KG1 (cell line): ENCODE measurements at places on chromosomes 16 and 17.

DNA sequence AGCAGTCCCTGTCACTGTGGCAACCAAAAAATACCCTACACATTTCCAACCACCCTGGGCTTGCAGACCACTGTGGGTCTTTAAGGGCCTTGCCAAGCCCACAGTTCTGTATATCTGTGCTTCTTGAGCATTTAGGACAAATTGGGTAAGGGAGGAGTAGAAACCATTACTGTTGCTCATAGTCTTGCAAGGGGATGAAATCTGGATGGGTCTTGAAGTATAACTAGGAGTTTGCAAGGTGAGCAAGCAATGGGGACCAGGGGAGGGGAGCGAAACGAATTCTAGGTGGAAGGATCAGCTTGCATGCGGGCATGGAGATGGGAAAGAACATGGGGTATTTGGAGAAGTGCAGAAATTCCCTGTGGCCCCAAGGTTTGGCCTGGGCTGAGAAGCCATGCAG is 202.9 kb downstream of the RAB11FIP4 start:
- no peak for DNase-seq

- DNase-seq, result no peak
These were observed 20.4 kb downstream of the LYRM9 start for GRCh38 chr17:27872776-27873175.

GRCh38 chr17:83052241-83052564 is 27.2 kb upstream of the METRNL start:
- DNase-seq, result no peak

DNA sequence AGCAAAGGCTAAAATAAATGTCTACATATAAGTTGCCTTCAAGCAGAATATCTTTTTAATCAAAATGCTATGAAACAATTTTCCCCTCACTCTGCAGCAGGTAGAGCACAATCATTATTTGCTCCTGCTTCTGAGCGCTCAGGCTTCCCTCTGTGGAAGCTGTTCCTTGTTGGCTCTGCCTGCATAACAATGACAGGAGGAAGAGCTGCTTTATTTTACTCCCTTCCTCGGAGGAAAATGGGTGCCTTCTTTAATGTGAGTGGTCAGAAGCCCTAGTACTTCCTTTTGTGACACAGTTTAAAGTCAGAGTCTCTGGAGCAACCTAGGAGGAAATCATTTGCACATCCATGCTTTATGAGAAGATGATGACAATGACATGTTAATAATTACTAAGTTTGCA is 492.1 kb downstream of the CDH8 start:
- no peak for DNase-seq

DNA sequence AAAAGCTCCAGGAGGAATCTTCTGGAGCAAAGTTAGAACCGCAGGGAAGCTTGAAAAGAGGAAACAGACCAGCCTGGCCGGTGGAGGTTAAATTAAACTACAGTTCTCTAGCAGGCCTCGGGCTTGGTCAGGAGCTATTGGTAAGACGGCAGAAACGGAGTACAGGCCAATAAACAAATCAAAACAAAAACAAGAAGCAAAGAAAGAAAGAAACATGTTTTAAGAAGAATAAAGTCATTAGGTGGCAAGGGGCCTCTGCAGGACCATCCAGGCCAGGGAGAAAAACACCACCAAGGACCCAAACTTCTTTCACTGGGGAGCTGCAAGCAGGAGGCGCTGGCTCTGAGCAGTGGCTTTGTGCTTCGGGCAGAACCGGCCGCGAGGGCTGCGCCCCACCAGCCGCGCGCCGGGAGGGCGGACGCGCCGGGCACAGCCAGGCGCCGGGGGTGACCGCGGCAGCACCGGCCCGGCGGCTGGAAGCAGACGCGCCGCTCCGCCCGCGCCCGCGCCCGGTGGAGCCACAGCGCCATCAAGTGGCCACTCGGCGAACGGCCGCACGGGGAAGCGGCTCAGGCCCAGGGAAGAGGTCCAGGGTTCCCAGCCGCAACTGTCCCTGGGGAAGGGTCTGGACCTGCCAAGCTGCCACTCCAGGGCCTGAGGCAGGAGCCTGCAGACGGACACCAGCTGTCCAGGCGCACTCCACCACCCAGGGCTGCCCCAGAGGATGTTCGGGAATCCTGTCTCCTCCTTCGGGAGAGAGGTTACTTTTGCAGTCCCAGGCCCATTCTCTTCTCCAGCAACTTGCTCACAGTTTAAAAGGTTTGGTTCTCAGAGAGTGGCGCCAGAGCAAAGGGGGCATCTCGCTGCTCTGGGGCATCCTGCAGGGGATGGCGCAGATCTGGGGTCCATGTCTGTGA is 419.4 kb downstream of the SOX9 start:
- DNase-seq, result peak; percentile 52

DNA sequence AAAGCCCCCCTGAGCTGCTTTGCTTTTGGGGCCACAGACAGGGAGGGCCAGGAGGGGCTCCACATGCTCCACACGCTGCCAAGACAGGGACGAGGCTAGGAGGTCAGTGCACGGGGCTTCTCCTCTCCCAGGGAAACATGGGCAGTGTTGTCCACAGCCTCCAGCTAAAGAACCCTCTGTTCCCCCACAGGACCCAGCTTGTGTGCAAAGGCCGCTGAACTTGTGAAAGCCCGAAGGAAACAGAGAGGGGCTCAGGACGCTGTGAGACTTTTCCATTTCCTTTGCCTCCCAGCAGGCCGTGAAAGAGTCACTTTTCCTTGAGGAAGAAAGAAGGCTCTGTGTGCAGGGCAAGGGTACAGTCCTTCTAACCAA is 9.7 kb downstream of the CDRT4 start:
- DNase-seq, result no peak

GRCh38 chr17:14121952-14122351 is 52.6 kb downstream of the COX10 start:
- no peak for DNase-seq

DNA sequence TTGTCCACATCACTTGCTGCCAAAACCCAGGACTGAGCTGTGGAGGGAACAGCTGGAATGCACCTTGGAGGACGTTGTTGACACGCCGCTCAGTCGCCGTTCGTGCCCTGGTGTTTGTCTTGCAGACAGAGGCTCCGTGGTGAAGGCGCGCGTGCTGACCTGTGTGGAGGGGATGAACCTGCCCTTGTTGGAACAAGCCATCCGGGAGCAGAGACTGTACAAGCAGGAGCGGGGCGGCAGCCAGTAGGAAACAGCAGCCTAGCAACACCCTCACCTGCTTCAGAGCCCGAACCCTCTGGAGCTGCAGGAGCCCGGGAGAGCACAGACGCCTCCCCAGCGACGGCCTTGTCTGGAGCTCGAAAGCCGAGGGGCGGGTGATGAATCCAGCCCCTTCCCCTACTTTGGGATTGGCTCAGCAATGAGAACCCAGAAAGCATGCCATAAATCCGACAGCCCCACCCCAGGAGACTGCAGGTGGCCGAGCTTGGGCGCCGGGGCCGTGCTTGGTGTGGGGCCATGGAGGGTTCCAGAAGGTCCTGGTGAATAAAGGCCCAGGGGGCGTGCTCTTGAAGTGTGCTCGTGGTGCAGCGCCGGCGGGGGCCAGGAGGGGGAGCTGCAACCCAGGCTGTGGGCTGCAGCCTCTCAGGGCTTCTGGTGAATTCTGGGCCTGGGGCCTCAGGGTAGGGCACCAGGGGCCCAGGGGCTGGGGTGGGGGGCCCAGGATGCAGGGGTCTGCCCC is 470 bp upstream of the CDK3 start:
- DNase-seq, result no peak

DNA sequence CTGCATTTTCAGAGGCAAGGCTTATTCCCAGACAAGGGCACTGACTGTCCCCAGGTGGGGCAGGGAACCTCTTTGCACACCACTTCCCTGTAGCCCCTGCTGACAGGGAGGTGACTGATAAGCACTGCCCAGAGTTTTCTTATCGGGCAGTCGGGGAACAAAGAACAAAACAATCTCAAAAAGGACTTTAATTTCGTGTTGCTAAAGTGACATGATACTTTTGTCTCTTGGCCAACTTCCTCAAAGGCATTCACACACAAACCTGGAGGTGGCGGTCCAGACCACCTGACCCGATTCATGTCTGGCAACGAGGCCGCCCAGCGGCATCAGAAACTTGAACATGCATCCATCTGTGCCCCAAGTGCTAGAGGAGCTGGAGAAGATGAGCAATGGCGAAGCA is 28.9 kb downstream of the ZDHHC7 start:
- DNase-seq, result no peak

DNA sequence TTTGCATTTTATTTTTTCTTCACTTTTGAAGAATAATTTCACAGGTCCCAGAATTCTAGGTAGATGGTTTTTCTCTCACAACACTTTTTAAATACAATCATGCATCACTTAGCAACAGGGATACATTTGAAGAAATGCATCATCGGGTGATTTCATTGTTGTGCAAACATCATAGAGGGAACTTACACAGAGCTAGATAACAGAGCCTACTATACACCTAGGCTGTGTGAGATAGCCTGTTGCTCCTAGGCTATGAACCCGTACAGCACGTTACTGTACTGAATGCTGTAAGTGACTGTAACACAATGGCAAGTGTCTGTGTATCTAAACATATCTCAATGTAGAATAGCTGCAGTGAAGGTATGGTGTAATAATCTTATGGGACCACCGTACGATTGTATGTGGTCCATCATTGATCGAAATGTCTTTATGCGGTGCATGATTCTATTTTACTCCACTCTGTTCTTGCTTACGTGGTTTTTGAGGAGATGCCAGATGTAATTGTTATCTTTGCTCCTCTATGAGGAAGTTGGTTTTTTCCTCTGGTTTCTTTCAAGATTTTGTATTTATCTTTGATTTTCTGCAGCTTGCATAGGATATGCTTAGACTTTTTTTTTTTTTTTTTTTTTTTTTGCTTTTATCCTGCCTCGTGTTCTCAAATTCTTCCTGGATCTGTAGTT is 35.5 kb upstream of the TMEM92 start:
- no peak for DNase-seq

DNA sequence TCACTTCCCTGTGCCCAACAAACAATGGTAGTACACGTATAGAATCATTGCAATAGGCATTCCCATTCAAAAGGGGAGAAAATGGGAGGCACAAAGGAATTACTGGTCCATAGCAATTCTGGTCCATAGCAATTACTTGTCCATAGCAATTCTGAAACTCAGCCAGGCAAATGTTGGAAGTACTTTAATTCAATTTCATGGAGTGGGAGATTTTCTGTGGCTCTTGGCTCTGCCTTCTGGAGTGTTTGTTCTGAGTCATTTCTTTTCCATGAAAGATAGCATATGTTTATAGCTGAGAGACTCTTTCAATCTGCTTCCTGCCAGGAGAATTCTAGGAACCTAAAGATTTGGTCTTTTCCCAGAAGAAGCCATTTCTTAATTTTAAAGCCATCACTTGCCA is 182.8 kb upstream of the ELAC2 start:
- DNase-seq, result no peak

GRCh38 chr17:58487589-58488427 is at the start of gene HSF5:
TSS of gene HSF5 (minus strand) at chr17:58488408. CDS start at chr17:58488274, 134 bp downstream.
- no peak for DNase-seq

- DNase-seq, result no peak
These were observed 15.1 kb downstream of the YWHAE start for GRCh38 chr17:1384905-1385435.

- DNase-seq, result no peak
These were observed 52.6 kb downstream of the PIGL start for GRCh38 chr17:16269658-16270057.

- no peak for DNase-seq
These were observed 5.7 kb upstream of the B9D1 start for GRCh38 chr17:19368229-19368628.

DNA sequence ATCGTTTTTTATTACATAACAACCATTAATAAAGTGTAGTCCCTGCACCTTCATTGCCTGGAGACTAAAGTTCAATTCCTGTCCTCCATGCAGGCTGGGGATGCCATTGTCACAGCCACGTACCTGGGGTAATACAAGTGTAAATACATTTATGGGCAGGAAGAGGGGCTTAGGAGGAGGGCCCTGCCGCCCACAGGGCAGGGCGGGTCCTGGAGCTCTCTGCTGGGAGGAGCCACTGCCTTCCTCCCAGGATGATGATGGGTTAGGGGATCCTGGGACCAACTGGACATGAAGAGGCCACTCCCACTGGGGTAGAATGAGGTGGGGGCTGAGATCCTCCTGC is 44.1 kb upstream of the SLC38A10 start:
- DNase-seq, result no peak

DNA sequence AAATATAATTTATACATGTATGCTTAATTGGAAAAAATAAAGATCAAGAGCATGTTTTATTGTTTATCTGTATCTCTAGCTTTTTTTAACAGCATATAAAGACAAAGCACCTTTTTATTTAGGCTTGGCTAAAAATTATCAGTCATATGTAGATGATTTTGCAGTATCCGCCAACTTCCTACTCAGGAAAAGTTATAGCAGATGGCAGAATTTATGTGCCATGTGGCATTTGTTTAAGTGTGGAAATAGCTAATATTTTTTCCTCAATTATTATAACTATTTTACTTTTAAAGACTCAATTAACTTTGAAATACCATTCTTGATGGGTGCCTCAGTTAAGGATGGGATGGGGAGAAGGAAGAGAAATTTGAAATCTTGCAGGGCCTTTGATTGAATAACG is 762.1 kb upstream of the RBFOX1 start:
- no peak for DNase-seq

GRCh38 chr16:1314399-1315068 is 5.1 kb downstream of the UBE2I start:
- no peak for DNase-seq

GRCh38 chr16:49704586-49705155 is 151.2 kb downstream of the ZNF423 start:
- no peak for DNase-seq

DNA sequence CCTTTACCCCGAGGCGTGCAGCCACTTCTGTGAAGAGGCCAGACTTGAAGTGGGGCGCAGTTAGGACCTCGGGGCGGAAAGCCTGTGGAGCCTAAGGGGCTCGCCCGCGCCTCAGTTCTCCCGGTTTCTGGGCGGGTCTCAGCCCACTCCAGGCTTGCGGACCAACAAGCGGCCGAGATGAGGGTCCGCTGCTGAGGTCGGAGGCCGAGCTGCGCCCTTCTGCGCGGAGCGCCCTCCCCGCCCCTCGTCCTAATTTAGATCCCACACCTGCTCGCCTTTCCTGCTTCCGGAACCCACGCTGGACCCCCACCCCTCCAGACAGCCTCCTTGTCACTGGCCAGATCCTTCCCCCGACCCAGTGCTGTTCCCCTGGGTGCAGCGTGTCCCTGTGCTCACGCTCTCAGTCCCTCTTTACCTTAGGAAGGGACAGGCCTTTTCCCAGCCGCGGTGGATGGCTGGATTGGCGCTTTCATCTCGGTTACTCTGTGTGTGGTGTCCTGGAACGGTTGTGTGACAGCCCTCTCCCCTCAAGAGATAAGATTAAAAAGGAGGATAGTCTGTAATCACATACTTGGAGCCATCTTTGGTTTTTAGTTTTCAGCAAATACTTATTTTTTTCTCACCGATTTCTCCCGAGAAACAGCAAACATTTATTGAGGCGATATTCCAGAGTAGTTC is 933 bp upstream of the ATXN7L3 start:
- no peak for DNase-seq

- no peak for DNase-seq
These were observed 3.1 kb downstream of the SEPTIN1 start for GRCh38 chr16:30379158-30379783.
